NCI-H1105 treated with DMSO at 0.1 percent for 48 hours (cell line): ENCODE measurements at places on chromosomes 6 and 20.

GRCh38 chr20:46179862-46180261, 61.7 kb downstream of the CD40 start:
- peak; percentile 52 for DNase-seq

- DNase-seq = no peak
Measured at GRCh38 chr6:88728756-88729155, 234.7 kb downstream of the RNGTT start.

DNA sequence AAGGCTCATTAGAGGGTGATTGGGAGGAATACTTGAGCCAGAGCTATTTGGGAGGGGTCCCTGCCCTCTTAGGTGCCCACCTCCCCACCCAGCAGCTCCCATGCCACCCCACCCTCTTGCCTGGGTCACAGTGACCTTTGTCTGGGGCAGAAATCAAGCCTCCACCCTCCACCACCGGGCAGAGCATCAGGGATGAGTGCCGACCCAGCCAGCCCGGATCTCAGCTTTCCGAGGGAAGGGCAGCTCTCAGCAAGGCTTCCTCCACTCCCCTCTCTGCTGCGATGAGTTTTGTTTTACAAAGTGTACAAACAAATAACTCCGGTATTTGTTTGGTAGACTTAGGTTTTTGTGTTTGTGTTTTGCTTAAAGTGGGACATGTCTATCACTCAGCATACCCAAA, 136.7 kb upstream of the CST7 start:
- DNase-seq = no peak

DNA sequence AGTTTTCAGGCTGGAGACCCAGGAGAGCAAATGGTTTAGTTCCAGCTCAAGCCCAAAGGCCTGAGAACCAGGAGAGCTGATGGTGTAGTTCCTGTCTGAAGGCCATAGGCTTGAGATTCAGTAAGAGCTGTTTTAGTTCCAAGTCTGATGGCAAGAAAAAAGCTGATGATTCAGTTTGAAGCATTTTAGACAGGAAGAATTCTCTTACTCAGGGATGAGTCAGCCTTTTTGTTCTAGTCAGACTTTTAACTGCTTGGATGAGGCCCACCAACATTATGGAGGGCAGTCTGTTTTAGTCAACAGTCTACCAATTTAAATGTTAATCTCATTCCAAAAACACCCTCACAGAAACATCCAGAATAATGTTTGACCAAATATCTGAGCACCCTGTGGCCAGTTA, 2.5 kb downstream of the ZSCAN26 start:
- DNase-seq = no peak

DNA sequence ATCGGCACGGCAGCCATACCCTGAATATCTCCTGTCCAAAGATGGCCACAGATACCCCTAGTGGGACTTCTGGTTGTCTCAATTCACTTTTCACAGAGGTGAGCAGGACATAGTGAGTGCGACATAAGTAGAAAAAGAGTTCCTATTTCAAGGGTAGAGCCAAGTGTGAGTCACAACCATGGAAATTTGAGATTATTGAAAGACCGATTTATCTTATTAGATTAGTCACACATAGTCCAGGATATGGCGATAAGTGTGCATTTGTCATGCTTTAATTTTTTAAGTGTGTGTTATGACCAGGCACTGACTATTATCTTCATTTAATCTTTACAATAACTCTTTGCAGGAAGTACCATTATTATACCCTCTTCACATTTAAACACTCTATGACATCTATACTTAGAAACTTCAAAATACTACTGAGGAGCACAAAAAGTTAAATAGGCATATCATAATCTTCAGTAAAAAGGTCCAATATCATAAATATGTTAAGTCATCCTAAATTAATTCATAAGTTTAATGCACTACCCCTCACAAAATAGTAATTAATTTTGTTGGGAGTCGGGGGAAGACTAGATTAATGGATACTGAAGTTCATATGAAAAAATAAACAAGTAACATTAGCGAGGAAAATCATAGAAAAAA, 13.4 kb upstream of the TNFAIP3 start:
- no peak for DNase-seq

DNA sequence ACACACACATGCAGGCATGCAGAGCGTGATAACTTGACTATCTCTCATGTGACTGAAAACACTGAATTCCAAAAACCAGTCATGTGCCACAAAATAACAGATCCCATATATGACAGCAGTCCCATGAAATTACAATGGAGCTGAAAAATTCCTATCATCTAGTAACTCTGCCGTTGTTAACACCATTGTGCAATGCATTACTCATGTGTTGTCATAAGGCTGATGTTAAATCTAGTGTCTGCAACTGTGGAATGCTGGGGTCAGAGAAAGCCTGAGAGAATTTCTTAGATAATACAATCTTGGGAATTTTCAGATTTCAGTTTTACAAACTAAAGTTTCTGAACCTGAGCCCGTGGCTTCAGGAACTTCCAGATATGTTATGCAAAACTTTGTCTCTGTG, 70.2 kb downstream of the LYRM4 start:
- no peak for DNase-seq
